ENCODE measurements at places on chromosomes 5 and 9. TPM values are rescaled to one million over a fixed set of nuclear protein-coding genes. Genes with fewer than 3 reads are reported as not detected.
A peak's percentile ranks its signal among the peaks of the same experiment; 100 is the strongest.

DNA sequence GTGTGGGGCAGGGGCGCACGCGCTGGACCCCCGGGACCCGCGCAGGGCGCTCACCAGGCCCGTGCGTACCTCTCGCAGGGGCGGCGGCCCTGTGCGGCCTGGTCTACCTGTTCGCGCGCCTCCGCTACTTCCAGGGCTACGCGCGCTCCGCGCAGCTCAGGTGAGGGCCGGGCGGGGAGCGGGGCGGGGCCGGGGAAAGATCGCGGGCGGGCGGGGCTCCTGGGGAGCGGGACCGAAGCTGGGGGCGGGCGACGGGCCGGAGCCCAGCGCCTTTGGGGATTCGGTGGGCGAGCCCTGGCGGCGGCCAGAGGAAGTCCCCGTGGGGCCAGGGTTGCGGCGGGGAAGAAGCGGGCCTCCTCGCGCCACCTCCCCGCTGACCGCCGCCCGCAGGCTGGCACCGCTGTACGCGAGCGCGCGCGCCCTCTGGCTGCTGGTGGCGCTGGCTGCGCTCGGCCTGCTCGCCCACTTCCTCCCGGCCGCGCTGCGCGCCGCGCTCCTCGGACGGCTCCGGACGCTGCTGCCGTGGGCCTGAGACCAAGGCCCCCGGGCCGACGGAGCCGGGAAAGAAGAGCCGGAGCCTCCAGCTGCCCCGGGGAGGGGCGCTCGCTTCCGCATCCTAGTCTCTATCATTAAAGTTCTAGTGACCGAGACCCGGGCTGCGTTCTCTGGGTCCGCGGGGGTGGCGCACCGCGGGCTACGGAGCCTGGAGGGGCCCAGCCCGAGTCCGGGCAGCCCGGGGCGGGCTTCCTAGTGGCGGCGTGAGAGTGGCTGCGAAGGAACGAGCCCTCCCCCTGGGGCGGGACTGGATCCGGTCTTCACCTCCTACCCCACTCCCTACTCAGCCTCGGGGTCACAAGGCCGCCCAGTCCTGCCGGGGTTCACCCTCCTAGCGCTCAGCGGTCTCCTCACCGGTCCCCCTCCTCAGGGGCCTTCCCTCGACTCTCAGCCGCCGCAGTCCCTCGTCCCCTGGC is 2.4 kb downstream of the LTC4S start:
- H3K4me3 ChIP-seq, result peak overlapping the region; percentile 74
- H3K27ac ChIP-seq, result peak overlapping the region; percentile 78
- peaks cover 3% of the 10 kb centered on the region for H3K36me3 ChIP-seq
- DNase-seq, result peak; percentile 90
- H3K4me1 ChIP-seq, result peaks cover 16% of the 10 kb centered on the region

DNA sequence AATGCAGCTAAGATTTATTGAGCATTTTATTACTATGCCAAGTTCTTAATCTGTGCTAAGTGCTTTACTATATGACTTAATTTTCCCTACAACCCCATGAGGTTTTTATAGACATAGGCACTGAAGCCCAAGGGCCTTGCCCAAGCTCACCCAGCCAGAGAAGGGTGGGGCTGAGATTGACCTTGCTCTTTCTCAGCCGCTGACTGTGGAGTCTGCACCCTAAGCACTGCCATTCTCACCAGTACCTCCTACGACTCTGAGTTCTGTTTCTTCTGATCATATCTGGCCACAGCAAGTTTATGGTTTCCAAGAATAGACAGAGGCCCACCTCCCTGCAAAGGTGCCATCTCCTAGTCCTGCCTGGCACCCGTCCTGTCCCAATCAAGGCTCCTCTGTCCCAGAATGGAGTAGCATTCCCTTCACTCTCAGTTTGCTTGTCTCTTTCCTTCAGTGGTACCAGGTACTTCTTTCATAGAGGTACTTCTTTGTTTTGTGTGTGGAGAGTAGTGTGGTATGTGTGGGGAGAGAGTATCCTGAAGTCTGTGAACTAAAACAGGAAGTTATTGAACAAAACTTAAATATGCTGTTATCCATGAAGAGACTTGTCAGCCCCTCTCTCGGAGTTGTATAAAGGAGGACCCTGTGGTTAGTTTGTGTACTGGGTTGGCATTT is 42.6 kb downstream of the CSF1R start:
- H3K27me3 ChIP-seq, result no peaks in the 10 kb centered on the region
- H3K27ac ChIP-seq, result no peak overlapping the region
- H3K4me1 ChIP-seq, result peaks cover 32% of the 10 kb centered on the region
- no peak for DNase-seq
- peaks cover 97% of the 10 kb centered on the region for H3K36me3 ChIP-seq
- H3K4me3 ChIP-seq, result no peak overlapping the region

- H3K27ac ChIP-seq, result no peak overlapping the region
- no peaks in the 10 kb centered on the region for H3K36me3 ChIP-seq
- H3K27me3 ChIP-seq, result no peaks in the 10 kb centered on the region
- no peak for DNase-seq
- H3K4me1 ChIP-seq, result no peaks in the 10 kb centered on the region
Observed at GRCh38 chr5:83817591-83817990, 96.9 kb upstream of the HAPLN1 start.

OTP gene
- total RNA-seq, result not detected

All from psoas muscle (tissue), 8 donors.